ENCODE measurements at places on chromosomes 2 and 18.

- no peak for DNase-seq
Measured at GRCh38 chr2:41970988-41971660, 76.7 kb upstream of the PKDCC start.

DNA sequence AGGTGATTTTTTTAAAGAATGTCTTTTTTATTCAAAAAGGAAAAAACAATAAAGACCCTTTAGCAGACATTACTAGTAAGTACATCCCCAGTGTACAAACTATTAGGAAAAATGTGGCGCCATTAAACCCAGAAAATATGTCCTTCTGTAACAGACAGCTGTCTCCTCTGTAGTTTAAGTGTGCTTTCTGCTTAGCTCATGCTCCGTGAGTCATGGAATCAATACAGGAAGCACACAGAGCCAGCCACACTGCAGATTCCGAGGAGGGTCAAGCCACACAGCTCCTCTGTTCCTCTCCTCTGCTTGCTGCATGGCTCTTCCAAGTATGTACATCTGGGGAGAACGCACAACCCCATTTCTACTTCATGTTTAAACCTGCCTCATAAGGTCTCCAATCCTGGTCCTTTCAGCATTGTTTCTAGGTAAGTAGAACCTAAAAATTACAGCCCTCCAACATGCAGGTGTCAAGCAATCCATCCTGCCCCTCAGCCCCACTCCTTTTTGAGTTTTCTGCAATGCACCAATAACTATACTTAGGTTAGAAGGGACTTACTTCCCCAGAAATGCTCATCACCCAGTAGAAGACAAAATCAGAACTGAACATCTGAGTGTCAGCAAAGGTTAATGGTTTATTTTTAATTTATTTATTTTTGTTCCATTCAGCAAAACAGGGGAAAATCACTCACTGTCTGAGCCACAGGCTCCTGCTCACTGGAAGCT lies 37.5 kb downstream of the ACVR1 start:
- DNase-seq = no peak

- DNase-seq = no peak
Measured at GRCh38 chr2:136362676-136363390, 244.9 kb upstream of the CXCR4 start.

DNA sequence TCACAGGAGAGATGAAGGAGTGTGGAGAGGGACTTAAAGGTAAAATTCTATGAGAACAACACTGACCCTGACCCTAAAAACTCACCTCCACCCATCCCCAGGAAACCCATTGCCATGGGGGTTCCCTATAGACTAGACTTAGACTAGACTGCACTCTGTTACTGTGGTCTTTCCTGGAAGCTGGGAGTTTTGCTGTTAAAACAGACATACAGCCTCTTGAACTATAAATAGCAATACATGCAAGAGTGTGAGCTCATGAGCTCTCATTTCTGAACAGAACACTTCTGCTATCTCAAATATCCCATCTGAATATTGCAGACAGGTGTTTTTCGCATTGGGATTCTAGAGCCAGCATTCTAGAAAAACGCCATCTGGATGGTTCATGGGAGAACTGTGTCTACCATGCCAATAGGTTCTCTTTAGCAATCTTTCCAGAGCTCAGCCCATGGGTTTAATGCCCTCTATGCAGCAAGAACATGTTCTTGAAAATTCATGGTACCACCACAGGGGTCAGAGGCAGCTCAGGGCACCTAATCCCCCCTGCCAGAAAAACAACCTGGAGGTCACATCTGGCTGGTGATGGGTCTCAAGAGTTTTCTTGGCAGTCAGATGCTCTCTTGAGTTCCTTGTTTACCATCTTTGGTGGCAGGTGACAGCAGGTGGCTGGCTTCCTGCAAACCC lies 51.9 kb downstream of the SLC14A2 start:
- DNase-seq = no peak

DNA sequence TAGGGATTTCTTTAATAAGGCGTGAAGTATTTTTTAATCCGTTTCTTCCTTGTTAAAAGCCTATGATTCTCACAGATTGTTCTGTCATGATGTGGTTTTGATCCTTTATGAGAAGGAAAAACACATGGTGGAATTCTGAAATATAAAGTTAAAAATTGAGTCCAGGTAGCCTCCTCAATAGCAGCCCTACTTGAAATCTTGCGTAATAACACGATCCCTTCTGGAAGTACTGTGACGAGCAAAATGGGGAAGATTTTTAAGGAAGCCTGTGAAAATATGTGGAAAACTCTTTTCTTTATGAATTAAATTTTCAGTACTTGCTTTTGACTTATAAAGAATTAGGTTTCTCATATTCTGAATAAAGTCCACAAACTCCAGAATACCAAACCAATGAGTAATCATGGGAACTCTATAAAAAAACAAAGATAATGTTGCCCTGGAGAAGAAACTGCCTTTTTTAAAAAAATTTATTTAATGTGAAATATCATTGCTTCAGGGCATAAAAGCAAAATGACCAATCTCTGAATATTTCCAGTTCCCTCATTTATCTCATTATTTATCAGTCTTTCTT lies 476.4 kb upstream of the ZEB2 start:
- no peak for DNase-seq

DNA sequence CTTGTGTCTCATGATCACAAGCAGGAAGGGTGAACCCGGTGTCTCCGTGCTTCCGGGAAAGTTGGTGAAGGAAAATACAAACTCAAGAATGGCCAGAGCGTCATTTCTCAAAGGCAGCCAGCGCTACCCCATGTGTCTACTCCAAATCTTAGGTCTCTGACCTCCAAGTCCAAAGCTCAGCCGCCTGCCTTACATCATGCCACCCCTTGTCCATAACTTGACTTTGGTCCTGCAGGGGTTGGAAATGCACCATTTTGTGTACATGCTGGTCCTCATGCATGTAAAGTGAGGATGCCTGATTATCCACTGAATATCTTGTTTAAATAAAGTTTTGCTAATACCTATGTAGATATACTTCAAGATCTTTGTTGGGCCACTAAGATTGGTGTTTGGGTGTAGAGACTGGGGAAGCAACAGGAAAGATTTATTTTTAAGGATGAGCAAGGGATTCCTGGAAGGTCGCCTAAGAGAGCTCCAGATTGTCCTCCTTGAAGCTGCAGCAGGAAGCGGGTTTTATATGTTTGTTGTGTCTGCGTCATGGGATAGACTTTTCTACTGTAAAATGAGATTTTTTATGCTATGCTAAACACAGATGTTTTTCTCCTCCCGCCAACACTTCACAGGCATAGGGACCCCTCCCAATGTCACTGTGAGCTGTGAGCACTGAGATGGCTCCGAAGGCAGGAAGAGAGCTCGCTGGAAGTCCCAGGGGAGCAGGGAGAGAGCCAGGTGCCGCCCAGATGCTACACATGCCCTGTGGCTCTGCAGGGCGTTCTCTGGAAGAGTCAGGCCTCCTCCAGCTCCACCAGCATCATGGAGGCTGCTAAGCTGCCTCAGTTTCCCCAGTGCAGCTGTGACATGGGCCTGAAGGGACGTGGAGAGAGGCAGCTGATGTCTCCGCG lies 176.2 kb upstream of the HDAC4 start:
- DNase-seq = no peak

DNA sequence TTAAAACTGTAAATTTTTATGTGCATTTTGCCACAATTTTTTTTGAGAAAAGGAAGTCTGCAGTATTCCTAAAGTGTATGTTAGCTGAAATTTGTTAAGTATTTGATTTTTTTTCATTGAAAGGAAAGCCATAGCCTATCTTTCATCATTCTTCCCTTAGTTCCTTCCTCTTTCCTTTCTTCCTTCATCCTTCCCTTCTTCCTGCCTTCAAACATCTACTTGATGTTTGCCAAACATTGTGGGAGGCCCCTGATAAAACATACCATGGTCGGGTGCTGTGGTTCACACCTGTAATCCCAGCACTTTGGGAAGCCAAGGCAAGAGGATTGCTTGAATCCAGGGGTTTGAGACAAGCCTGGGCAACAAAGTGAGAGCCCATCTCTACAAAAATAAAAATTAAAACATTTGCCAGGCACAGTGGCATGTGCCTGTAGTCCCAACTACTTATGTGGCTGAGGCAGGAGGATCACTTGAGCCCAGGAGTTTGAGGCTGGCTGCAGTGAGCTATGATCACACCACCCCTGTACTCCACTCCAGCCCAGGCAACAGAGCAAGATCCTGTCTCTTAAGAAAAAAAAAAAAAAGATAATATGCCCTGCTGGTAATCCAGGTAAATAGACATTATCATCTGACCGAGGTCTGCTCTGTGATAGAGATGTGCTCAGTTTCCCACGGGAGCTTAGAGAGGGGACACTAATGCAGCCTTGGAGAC lies 278.4 kb upstream of the STON1 start:
- no peak for DNase-seq

- DNase-seq = no peak
Measured at GRCh38 chr2:209940936-209941335, 61.5 kb upstream of the RPE start.

DNA sequence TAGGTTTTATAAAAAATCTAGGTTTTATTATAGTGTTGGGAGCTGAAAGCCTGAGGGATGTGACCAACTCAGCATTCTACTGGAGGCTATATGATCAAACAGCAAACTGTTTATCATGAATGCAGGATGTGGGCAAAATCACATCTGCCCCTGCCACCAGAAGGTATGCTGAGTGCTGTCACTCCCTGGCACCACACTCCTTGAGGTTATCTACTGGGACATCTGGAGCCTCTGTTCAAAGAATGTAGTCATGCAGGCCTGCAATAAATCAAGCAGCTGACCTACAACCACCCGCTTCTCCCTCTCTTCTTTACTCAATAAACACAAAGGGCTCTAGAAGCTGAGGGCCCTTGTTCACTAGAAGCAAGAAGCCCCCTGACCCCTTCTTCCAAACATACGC lies 328.4 kb upstream of the DDX18 start:
- no peak for DNase-seq

- no peak for DNase-seq
Measured at GRCh38 chr2:135257383-135258090, 205.4 kb downstream of the RAB3GAP1 start.

GRCh38 chr2:229453230-229453629 lies 182.1 kb upstream of the PID1 start:
- no peak for DNase-seq

DNA sequence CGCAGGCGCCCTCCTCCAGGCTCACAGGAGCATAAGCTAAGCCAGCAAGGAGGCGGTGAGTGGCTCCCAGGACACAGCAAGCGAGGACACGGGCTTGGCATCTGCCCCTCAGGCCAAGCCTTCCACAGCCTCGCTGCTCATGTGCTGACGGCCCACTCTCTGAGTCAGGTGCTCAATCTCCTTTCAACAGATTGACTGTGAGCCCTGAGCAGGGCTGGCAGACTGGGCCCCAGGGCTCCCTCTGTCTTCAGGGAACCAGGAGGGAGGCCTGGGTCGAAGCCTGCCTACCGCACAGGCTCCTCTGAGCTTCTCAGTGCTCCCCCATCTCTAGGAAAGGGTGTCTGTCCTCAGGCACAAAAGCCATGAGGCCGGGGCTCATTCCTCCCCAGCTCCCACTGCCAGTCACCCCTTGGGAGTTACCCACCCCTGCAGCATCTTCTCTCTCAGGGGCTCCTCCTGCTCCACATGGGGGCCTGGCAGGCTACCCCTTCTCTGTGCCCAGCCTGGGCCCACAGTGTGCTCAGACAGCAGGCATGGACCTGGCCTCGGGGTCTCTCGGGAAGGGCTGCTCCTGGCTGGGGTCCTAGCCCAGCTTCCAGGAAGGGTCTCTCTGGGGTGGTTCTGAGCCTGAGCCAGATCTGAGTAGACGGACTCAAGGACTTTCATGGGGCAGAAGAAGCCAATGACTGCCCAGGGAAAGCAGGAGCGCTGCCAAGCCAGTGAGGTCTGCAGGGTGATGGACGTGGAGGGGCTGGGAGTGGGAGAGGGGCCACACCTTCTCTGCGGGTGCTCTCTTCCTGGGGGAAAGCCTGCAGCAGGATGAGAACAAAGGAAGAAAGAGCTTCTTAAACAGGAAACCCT lies 138.0 kb upstream of the GPC1 start:
- DNase-seq = no peak

DNA sequence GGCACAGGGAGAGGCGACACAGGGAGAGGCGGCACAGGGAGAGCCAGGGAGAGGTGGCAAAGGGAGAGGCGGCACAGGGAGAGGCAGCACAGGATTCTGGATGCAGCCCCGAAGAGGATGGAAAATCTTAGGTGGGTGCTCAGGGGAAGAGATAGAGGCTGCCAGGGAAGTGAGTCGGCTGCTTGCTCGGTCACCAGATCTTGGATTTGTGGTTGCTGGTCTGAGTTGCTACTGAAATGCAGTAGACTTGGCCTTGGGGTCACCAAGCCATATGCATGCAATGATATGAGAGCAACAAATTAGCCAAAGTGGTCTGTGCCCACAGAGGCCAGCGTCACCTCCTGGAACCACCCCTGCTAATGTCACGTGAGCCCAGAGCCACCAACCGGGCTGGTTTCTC lies 117.2 kb upstream of the SALL3 start:
- DNase-seq = no peak

DNA sequence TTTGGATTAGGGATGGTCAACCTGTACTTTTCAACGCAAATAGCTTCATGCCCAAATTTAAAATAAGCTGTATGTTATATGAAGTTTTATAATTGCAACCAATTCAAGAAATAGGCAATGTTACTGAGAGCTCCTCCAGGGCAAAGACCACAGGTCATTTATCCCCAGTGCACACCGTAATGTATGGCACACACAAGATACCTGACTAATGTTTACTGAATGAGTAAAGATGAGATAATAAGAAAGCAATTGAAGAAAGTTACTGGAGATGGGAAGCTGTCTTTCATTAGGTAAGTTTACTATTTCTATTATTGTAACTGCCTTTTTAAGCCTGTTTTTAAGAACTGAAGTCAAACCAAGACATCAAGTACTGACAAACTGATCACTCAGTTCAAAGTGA lies 184.5 kb upstream of the VRK2 start:
- DNase-seq = no peak

DNA sequence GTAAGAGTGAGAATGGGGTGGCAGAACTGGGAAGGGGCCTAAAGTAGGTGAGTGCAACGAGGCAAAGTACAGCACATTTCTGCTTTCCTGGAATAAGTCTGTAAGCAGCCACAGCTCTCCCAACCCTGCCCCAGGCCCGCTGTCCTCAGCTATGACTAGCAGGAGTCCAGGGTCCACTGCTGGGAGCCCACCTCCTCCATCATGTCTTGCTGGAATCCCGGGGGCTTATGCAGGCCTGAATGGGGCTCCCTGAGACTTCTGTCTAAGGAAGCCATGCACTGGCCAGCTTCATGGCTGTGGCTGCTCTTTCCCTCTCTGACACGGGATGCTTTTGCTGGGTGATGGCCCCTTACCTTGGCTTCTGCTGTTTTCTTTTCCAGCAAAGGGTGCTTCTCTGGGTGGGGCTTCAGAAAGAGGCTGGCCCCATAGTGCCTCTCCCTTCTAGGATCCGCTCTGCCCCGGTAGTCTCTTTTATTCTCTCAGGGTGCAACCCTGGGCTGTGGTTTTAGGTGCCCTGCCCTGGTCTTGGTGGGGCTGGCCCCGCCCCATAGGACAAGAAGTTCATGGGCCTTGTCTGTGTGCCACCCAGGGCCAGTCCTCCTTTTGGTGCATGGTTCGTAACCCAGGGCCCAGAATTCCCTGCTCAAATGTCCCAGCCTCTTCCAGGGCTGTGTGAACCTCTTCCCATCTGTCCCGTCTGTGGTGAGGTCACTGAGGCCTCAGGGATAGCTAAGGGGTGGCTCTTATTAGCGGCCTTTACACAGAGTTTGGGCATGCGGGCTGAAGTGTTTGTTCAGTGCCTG lies 33.8 kb upstream of the POLE4 start:
- no peak for DNase-seq

- DNase-seq = no peak
Measured at GRCh38 chr2:25251422-25252273, 83.3 kb upstream of the POMC start.
